Effector memory CD4-positive, alpha-beta T cell (primary cell): ENCODE measurements at places on chromosomes 12 and 14.

DNA sequence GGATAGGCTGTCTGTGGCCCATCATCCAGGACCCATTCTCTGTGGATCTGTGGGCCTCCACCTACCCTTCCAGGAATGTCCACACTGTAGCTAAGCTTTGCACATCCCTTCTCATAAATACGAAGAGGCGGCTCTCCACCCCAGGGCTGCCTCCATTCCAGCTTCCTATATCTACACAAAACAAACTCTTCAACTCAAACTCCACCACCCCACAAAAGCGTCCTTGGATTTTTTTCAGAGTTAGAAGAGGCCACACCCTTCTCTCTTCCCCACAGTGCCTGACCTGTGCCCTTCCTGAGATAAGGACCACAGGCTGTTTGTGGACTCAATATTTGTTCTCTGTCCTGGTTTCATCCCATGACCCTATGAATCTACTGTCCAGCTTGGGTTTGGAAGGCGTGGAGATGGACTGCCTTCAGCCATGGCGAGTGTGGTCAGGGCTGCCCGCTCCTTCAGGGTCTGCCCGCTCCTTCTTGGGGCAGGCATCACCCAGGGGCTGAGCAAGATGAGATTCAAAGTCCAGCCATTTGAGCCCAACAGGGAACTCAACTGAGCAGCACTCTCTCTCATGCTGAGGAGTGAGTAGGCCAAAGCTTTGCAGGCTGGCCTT lies 13.0 kb upstream of the SERPINA12 start:
- no peak for DNase-seq

DNA sequence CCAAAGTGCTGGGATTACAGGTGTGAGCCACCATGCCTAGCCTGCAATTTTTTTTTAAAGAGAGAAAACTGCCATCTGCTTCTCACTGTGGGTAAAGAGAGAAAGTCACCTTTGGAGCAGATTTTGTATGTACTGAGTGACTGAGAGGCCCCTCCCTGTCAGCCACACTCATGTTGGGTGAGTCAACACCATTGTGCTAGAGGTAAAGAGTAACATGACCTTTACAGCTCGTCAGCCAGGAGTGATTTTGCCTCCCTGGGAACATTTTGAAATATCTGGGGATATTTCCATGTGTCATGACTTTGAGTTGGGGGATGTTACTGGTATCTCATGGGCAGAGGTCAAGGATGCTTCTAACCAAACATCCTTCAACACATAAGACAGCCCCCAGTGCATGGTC lies 115.2 kb downstream of the KSR2 start:
- DNase-seq: no peak

GRCh38 chr12:53683983-53684382 lies 8.1 kb upstream of the ATP5MC2 start:
- no peak for DNase-seq

DNA sequence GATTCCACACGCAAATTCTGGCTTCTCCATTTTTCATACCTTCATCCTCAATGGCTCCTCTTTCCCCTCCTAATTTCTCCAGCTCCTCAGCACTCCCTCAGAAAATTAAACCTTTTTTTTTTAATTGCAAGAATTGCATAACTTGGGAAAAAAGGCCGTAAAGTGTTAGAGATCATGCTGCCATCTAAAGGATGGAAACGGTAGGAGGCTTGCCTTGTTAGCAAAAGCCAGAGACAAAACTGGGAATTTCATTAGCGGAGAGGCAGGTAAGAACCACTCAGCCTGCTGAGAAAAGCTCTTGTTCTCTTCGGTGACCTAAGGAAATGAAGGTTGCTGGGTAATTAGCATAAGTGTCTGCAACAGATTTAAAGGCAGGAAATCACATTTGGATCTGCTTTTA lies 204.3 kb downstream of the AEBP2 start:
- no peak for DNase-seq

DNA sequence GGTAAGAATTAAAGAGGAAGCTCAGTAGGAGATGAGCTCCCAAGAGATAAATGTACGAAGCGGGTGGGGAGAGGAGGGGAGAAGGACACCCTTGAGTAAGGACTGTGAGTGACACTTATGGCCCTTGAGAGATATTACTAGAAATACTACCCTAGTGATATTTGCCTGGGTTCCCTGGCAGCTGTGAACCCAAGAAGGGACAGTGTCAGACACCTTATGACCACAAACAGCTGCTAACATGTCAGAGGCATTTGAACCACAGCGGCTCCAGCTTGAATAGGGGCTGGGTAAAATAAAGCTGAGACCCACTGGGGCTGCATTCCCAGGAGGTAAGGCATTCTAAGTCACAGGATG lies 19.6 kb upstream of the SLC6A12 start:
- DNase-seq: no peak

DNA sequence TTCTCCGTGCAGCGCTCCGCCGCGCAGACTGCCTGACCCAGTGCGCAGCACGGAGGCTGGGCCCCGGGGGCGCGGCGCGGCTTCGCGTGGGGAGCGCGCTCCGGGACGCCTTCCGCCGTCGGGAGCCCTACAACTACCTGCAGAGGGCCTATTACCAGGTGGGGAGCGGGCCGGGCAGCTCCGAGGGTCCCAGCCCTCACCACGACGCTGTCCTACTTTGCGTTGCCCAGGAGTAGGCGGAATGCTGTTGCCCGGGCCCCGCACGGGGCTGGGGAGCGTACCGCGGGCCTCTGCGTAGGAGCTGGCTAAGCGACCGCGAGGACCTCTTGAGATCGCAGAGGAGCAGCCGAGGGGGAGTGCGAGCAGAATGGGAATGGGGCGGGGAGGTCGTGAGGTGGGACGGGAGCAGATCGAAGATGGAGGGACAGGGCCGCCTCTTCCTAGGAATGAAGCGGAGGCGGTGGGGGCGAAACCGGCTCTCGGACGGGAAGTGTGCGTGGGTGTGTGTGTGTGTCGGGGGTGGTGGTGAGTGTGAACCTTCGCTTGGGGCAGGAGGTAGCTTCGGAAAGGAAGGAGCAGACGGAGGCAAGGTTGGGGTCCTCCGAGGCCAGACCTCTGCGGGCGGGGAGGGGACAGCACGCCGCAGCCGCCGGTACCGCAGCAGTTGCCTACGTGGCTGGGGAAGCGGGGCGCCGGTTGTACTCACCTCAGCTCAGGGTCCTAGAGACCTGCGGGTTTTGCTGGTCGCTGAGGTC lies 751 bp downstream of the P3H3 start:
- no peak for DNase-seq

- DNase-seq: no peak
These were observed 23.0 kb upstream of the ATP2B1 start for GRCh38 chr12:89731614-89732013.

DNA sequence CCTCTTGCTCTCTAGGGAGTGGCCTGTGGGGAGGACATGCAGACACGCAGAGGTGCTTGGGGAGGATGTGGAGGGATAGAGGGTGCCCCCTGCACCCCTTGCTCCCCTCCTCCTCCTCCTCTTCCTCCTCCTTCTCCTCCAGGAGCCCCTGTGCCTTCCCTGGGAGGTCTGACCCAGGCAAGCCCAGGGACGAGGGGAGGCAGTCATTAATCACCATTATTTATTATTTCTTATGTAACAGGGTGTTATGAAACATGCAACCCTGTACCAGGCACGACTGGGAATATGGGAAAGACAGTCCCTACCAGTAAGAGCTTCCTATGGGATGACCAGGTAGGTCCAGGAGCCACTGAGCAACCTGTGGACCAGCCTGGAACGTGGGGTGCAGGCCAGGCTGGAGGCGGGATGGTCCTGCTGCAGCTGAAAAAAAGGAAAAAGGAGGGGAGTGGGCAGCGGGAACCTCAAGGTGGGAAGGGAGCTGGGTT lies 22.5 kb upstream of the PGF start:
- DNase-seq: no peak

GRCh38 chr12:2341871-2342270 lies 289.1 kb downstream of the CACNA1C start:
- no peak for DNase-seq

- no peak for DNase-seq
These were observed 101.5 kb upstream of the RAP1B start for GRCh38 chr12:68509242-68509641.

- no peak for DNase-seq
These were observed 34.8 kb downstream of the AMN start for GRCh38 chr14:102957222-102957621.

DNA sequence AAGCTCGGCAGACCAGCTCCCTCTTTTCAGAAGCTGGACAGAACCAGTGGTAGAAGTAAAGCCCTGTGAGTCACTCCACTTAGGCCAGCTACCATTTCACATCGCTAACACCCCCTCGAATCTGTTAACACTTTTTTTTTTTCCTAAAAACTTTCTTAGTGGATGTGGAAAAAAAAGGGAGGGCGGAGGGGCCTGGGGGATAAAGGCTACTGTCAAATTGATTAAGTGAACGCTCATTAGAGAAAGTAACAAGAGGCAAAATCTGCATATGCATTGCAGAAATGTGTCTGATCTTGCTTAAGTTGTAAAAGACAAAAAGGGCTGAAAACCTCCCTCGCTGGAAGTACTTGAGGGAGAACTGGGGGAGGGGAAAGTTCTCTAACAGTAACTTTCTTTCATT lies 86.6 kb upstream of the OTX2 start:
- no peak for DNase-seq

DNA sequence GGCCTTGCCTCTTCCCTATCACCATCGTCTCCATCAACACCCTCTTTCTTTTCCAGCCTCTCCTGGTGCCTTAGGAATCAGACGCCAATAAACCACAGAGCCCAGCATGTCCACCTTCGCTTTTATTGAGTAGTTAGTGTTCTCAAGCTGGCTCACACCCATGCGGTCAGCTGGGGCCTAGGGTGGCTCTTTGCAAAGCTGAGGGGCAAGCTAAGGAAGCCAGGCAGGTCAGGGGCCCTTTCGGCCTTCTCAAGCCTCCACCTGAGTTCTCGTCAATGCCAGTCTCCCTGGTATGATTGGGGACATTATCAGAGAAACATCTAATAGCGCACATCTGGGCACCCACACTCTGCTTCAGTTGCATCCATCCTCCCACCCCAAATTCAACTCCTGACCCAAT lies 737 bp upstream of the TEX52 start:
- no peak for DNase-seq

DNA sequence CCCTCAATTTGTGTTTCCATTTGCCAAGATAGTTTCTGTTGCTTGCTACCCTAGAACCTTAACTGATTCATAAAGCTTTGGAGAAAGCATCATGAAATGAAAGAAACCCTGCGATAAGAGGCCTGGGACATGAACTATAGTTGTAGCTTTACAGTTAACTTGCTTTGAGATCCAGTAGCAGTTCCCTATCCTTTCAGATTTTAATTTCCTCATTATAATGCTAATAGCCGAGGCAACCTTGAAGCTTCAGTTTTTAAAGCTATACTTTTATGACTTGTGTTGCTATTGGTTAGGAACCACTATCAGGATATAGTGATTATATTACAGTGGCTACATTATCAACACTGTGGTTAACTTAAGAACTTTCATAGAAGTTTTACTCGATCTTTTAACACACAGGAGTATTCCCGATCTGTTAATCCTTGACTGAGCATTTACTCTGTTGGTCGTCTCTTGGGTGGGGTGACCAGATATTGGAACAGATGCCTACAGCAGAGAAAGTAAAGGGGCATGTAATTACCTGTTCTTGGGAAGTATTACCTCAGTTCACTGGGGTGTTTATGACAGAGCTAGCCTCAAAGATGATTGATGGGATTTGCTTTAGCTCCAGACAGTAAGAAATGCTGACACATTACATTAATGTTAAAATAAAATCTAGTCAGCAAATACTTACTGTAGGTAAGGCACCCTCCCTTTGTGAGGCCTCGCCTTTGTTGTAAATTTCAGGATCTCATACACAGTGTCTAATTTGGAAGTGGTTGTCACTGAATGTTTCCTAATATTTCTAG lies 86.2 kb upstream of the CSRP2 start:
- no peak for DNase-seq

GRCh38 chr12:119925269-119925668 lies 48.1 kb upstream of the CIT start:
- DNase-seq: no peak

- no peak for DNase-seq
These were observed 82.8 kb downstream of the RIN3 start for GRCh38 chr14:92596331-92596907.

DNA sequence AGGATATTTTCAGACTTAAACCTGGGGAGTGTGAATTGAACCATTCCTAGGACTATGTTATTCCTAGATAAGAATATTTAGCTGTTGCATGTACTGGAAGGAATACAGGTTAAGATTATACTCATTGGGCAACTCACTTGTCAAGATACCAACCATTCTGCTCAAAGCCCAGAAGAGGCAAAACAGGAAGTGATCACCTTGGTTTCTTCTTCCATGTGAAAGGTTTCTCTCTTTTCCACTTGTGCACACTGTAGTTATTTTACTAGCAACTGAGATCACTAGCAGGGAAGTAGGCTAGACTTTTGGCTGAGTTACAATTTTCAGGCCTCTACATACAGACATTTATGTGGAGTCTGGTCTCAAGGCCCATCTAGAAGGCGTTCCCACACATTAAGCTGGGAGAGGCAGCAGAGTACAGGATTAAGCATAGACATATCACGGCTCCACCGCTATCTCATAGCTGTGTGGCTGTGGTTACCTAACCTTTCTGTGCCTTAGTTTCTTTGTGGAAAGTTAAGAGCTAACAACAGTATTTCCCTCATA lies 83.9 kb upstream of the FERMT2 start:
- no peak for DNase-seq

GRCh38 chr12:54294152-54294952 lies 6.5 kb downstream of the NFE2 start:
- DNase-seq: no peak

- no peak for DNase-seq
These were observed 71.2 kb downstream of the ITPK1 start for GRCh38 chr14:93044556-93044955.

- no peak for DNase-seq
These were observed 59.6 kb upstream of the KCNC2 start for GRCh38 chr12:75269209-75269608.

- DNase-seq: no peak
These were observed 39.9 kb upstream of the SYCP3 start for GRCh38 chr12:101779200-101779599.

DNA sequence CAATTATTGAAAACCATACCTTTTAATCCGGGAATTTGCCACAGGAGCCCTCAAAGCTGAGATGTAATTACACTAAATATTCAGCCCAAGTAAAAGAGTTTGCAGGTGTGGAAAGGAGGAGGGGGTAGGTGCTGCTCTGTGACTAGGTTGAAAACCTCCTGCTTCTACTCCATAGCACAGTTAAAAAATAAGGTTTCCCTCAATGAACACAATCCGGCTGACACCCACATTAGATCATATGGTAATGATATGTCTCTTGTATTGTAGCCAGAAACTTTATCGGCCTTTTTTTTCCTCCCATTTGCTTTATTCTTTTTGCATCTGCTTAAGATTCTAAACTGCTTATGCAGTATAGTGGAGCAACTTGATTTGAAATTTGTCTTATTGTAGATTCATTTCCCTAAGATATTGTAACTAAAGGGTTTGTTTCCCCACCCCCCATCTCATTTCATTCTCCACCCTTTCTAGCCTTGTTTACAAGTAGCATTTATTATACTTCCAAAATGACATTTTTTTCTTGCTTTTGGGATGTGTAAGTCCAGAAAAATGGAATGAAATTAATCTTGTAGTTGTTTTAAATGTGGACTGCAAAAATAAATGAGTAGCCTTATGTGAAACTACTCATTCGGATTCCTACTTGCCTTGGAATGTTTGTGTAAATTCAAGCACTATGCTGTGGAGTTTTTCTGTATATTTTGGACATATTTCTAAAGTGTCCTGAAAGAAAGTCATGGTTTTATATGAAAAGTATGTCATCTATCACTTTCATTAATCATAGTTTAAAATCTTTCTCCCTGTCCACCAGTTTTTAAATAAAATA lies at the start of gene DCN:
TSS of gene DCN (minus strand) at position 182 of the 820 bp plus-strand sequence. CDS start 4,265 bp downstream, outside the sequence.
- no peak for DNase-seq
